ENCODE measurements at places on chromosomes 5 and 9.
A peak's percentile ranks its signal among the peaks of the same experiment; 100 is the strongest.

GRCh38 chr5:168328814-168329213 is 37.4 kb downstream of the WWC1 start:
- DNase-seq = no peak

GRCh38 chr5:136087961-136088871 is 44.4 kb upstream of the SMAD5 start:
- DNase-seq = peak; percentile 96

DNA sequence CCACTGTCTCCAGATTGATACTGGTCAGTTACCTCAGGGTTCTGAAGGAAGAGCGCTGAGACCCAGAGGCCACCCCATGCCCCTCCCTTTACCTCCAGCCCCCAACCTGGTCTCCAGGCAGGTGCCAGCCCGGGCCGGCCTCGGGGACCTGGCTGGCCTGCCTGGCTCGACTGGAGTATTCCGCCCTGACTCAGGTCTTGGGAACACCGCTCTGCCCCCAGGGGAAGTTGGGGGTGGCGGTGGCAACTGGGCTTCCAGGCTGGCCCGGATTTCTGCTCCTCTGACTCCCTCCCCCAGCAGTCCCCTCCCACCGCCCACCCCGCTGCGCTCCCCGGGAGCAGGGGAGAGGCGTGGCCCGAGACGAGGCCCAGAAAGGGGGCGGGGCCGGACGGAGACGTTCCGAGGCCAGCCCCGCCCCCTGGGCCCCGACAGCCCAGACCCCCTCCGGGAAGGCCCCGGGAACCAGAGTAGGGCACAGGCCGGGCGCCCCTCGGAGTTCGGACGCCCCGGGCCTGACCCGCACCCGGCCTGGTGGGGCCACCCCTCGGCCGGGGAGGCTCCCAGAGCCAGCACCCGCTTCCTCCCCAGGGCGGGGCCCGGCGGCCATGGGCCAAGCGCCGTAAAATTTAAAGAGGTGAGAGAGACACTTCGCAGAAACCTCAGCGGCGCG is 82.5 kb upstream of the ZBTB43 start:
- peak; percentile 74 for DNase-seq

DNA sequence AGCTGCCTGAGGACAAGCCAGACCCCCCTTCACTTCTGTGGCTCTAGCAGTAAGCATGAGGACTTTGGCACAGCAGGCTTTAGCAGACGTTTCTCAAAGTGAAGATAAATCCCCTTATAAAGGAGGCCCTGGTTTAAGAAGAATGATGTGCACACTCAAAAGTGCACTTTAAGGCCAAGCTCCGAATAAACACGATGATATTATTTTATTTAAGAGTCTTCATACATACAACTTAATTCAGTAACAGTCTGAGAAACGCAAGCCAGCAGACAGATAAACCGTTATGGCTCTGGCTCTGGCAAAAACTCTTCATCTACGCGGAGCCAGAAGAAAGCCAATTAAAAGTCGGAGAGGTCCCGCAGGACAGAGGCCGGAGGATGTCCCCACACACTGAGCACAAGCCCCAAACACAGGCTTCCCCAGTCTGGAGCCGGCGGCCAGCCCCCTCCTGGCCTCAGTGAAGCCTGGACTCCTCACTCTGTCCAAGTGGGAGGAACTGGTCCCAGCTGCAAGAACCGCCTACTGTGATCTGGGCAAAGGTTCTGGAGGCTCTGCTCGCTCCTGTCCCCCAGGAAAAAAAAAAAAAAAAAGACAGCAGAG is 44.6 kb downstream of the ADAMTS2 start:
- no peak for DNase-seq

DNA sequence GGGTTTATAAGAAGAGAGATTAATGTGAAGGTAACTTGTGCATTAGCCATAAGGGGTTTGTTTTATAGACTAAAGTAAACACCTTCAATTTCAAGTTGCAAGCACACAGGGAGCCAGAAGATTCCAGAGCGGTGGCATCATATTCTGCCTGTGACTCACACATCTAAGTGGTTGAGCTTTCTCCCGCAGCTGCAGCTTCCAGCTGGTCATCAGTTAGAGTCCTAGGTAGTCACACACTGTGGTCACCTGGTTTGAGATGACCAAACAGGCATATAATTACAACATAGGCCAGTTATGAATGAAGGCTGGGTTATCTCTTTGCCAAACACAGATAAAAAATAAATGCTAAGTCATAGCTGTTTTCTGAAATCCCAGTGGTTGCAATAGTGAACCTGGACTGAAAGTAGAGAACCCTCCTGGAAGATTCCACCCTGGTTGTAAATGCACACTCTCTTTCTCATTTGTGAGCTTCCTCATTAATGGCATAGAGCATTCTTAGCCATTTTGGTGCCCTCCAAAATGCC is 171.3 kb downstream of the GDNF start:
- peak; percentile 90 for DNase-seq

DNA sequence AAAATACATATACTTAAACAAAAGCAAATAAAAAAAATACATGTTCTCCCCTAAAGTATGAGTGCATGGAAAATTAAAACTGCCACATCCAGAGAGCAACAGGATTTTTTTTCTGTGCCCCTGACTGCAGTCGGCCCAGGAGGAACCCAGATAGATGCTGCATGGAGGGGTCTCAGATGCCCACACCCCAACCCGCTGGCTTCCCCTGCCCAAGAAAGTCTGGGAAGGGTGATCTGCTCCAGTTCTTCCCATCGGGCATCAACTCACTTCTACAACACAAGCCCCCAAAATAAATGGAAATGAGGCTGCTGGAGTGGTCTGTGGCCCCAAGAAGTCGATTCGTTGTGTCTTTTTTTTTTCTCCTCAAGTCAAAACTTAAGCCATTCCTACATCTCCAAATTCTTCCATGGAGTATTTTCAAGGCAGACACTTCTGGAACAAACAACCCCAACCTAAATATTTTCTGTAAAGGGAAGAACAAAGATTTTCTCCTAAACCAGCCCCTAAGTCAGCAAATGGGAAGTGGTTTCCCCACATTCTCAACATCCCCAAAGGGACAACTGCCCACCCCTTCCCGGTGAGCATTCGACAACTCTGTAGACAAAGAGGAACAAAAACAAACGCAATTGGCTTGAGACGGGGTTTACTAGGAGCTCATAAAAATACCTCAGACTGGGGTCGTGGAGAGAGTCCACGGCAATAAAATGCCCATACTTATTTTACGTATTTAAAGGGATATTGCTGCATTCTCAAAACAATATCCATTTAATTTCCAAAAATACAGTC is 46.7 kb downstream of the ROR2 start:
- peak; percentile 43 for DNase-seq

- DNase-seq = no peak
Measured at GRCh38 chr9:126862104-126862761, 1.8 kb downstream of the ZBTB34 start.

GRCh38 chr5:67404256-67405100 is 207.9 kb upstream of the CD180 start:
- no peak for DNase-seq

- peak; percentile 77 for DNase-seq
Measured at GRCh38 chr9:115746496-115746895, 407.1 kb upstream of the PAPPA start.

DNA sequence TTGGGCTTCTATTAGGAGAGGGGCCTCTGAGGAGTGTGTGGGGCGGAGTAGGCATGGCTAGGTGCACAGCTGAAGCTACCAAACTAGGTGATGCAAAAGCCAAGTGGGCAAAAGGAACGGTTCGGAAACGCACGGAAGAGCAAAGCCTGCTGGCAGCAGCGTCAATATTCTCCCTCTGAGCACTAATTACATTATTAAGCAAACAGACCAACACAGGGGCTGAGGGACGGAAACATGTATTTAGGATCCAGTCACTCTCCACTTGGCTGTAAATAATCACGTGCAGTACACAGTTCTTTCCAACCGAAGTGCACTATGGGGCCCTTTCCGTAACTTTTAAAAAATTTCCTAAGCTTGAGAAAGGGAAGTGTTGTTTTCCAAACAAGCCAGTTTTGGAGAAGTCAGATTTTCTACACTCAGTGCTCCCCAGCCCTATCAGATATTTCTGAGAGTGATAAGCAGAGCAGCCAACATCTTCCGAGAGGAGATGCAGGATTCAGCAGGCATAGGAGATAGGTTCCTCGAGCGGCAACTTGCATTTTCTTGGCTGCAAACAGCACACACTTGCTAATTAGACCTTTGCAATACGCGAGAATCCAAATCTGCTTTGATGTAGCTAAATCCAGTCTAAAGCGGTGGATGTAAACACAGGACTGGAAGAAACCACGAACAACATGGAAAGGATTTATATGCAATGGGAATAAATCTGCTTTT is 217.2 kb upstream of the TBCA start:
- no peak for DNase-seq

- no peak for DNase-seq
Measured at GRCh38 chr5:105593011-105593760, 2030.6 kb upstream of the NUDT12 start.

GRCh38 chr9:132572921-132573320 is 9.5 kb upstream of the BARHL1 start:
- DNase-seq = no peak

DNA sequence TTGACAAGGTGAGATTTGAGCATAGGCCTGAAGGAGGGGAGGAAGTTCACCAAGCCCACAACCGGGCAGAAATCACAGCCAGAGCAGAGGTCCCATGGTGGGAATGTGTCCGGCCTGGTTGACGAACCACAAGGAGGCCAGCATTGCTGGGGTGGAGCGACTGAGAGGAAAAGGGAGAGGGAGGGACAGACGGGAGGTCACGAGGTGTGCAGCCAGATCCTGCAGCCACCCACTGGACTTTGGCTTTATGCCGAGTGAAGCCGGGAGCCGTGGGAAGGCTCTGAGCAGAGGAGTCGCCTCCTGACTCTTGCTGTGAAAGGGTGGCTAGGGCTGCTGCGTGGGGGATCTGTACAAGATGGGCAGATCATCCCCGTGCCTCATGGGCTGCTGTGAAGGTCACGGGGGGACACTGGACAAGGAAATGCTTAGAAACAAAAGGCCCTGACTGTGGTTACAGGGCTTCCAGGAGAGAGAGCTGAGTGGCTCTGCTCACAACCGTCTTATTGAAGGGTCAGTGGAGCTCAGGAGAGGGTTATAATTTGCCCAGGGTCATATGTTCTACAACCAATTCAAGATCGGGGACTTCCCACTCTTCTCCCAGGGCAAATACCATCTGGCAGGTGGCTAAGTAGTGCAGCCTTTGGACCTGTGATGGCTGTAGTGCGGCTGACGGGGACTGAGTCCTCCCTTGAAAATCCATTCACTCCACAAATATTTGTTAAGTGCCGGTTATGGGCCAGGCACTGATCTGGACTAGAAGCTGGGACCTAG is 15.6 kb upstream of the CD74 start:
- DNase-seq = no peak

DNA sequence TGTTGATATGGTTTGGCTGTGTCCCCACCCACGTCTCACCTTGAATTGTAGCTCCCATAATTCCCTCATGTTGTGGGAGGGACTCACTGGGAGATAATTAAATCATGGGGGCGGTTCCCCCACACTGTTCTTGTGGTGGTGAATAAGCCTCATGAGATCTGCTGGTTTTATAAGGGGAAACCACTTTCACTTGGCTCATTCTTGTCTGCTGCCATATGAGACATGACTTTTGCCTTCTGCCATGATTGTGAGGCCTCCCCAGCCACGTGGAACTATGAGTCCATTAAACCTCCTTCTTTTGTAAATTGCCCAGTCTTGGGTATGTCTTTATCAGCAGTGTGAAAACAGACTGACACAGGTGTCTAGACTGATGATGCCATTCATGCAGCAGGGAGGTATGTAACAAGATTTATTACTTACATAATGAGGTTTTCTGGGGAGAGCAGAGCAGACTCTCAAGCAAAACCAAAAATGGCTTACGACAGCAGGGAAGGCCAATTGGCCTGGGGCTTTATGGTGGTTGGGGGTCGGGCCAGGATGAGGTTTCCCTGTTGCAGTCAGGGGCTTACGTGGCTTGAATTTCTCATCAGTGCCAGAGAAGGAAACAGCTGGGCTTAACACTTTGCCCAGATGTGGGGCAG is 9.5 kb upstream of the COMMD10 start:
- no peak for DNase-seq

DNA sequence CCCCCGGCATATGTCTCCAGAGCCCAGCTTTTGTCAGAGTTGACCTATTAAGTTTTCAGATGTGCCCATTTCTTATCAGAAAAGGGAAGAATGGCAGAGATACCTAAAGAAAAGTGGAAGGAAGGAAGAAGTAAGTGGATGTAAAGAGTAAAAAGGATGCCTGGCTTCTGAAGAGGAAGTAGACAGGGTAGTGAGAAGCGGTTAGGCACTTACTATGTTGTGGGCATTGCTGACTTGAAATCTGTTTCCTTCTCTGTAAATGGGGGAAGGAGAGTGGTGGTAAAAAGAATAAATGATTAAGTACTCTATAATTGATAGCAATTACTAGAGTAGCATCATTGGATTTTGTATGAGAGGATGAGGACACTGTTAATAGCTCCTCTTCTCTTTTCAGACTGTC is 9.9 kb downstream of the ANP32B start:
- DNase-seq = no peak

- DNase-seq = no peak
Measured at GRCh38 chr5:101068298-101068697, 165.2 kb upstream of the ST8SIA4 start.

- no peak for DNase-seq
Measured at GRCh38 chr5:62575066-62575465, 3.6 kb upstream of the LRRC70 start.

DNA sequence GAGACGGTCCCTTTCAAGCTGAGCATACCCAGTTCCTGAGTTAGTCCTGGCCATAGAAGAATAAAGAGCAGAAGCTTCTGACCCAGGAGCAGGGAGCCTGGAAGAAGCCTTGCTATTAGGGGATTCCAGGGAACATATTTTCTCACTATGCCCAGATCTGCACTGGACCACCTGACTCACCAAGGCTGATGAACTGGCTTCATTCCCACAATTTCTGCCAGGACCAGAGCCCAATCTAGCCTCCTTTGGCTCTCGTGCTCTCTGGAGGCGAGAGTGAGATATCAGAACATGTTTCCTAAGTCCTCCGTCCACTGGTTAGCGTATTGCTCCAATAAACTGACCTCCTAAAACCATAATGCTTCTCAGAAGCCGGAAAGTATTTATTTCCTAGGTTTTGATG is 9.9 kb downstream of the GABBR2 start:
- DNase-seq = no peak

GRCh38 chr5:10913841-10914240 is 152.8 kb upstream of the DAP start:
- no peak for DNase-seq

DNA sequence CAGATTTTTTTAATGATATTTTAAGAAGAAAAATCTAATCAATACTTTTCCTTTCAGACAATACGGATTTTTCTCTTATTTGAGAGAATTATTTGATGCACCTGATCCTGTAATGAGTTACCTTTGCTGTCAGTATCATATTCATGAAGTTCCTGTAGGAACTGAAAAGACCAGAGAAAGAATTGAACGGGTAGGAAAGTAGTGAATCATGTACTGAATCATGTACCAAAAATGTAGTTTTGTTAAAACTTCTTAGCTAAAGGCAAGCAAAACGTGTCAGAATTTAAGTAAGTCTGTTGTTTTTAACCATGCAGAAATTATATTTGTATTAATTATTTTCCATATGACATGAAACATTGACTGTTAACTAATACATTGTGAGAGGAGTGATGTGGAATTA is 56.6 kb downstream of the SMC5 start:
- no peak for DNase-seq
